H1 (cell line): ENCODE measurements at places on chromosomes 6 and 20. TPM values are rescaled to one million over a fixed set of nuclear protein-coding genes. Genes with fewer than 3 reads are reported as not detected.

HLA-DRB5 gene
- total RNA-seq, result 1.0 and 1.4 TPM in 2 replicates

DNA sequence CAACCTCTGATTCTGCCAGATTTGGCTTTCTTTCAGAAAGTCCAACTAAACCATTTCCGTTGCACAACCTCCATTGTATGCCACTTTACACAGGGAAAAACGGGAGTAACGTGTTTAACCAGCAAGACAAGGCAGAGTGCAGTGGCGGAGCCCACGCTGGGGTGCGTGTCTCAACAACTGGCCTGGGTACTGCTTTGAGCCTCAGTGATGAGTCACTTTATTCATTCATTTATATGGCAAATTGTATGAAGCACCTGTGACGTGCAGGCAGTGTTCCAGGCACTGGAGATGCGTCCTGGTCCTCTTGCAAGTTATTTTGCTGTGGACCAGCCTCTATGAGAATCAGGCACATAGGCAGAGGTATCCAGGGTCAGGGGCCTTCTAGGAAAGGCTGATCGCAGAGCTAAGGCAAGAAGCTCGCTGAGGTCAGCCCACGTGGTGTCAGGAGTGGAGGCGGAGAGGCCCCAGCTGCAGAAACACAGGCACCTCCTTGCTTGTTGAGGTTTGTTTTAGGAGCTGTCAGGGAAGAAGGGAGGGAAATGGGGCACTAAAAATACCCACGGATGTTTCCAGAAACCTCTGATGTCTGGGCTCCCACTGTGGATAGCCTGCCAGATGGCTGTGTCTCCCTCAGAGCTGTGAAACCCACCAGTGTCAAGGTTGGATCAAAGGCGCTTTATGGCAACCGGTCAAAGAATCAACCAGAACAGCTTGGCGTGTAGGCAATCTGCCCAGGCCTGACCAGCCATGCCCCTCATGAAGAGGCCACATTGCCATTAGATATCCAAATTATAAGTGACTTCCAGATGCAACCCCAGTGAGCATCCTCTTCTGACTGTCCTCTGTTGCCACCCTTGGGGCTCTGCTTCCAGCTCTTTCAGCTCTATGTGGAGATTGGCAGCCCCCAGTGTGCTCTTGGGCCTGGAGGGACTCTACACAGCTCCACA, 157.2 kb downstream of the CD83 start:
- no peak for DNase-seq

- no peak for DNase-seq
Observed at GRCh38 chr6:145534989-145535388, 200.3 kb downstream of the EPM2A start.

DNA sequence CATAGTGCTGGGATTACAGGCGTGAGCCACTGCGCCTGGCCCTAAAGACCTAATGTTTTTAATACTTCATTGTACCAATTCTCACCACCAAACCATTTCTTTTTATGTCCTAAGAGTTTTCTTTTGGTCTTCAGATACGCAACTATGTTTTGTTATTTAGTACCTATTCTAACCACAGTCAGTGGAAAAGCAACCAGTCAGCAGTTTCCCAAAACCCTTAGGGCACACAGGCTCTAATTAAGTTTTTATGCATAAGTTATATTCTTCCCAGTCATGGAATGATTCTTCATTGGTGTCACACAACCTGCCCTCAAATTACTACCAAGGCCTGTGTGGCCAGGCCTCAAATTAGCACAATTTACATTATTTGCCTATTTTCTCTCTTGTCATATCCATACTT, 247.7 kb upstream of the KCNQ5 start:
- DNase-seq, result no peak

DEF6 gene
- 4.1 and 4.5 TPM in 2 replicates for total RNA-seq

GRCh38 chr20:17520583-17520982, 10.6 kb downstream of the BFSP1 start:
- no peak for DNase-seq

DNA sequence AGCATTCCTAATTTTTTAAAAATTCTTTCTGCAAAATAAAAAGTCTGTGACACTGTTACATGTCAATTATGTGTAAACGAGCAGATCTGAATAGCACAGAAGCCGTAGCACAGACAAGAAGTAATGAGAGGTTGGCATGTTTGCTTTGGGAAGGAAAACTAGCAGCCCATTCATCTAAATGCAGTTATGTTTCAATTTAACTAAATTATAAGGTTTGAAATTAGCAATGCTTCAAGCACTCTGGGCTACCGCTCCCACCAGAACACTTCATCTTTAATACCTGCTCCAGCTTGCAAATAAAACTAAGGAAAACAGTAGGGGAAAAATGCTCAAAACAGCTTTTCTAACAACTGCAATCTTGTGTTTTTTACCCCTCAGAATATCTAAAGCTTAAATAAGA, 73.9 kb downstream of the PTPRK start:
- no peak for DNase-seq

DNA sequence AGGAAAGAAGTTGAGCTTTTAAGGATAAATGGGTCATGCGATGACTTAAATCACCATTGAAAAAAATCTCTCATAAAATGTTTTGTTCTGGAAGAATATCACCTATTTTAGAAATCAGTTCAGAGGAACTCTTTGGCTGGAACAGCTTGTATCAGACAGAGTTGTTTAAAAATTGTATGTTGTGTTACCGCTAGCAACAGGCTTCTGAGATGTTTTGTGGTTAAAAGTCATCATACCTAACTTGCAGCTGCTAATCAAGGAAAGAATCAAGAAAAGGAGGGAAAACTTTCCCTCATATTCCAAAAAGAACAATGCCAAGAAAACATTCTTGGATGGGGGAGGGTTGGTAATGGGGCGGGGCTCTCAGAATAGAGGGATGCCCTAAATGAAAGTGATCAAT, 220.7 kb upstream of the CITED2 start:
- no peak for DNase-seq

ANGPT4 gene
- total RNA-seq, result 0.06 and 0.07 TPM in 2 replicates

- no peak for DNase-seq
Observed at GRCh38 chr20:13028001-13028400, 19.2 kb downstream of the SPTLC3 start.

GRCh38 chr20:31605902-31606803, 1.1 kb downstream of the ID1 start:
- no peak for DNase-seq

BPIFB1 gene
- not detected in 2 replicates for total RNA-seq

DNA sequence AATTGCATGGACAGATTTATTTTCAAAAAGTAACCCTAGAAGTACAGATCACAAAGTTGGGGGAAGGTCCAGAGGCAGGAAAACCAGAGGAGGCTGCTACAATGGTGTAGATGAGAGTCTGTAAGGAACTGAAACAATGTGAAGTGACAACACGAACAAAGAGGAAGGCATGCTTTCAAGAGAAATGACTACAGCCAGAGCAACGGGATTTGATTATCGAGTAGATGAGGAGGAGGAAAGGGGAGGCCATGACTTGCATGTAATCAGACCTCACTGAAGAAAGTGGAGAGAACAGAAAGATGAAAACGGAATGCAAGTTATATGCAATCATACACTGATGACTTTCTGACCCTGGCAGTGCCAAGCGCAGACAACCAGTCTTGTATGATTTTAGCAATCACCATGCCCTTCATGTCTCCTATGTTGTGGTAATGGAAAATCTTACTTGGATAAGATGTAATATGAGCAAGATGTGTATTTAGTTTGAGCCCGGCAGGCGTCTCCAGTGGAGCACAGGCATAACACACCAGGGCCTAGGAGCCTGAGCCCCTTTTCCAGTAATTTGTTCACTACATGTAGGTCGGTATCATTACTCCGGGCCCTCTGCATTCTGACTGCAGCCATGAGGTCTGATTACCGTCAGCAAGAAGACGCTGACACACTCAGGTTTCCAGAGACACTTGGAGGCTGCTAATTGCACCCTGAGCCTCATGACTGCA, 34.0 kb upstream of the FAM83C start:
- no peak for DNase-seq

DNA sequence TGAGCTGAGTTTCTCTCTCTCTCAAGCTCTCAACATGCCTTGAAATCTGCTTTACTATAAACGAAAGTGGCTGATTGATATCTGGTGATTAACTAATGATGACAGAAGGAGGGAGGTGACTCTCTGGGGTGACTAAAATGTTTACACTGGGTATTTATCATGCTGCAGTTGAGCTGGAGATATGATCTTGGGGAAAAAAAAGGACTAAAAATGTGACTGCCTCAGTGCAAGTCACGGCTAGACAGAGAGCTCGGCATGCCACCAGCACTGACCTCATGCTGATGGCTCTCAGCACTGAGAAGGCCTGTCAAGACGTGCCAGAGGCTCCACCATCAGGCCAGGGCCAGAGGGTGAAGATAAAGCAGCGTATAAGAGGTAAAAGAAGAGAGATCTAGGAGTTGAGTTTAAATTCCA, 103.1 kb upstream of the SPACA1 start:
- no peak for DNase-seq

DNA sequence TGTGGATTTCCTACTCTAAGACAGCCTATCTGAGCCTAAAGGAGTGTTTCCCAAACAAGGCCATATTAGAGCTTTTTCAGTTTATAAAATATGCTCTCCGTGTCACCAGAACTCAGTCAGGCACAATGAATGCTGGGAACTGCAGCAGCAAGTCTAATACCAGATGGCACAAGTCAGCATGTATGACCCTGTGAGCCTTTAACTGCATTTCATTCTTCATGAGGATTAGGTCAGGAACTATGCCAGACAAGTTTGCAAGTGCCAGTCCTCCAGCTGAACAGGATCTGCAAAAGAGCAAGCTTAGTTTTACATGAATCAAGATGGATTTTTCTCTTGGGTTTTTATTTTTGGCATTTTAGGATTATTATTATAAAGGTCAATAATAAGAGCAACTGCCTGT, 66.7 kb upstream of the SAMD5 start:
- DNase-seq, result no peak

DNA sequence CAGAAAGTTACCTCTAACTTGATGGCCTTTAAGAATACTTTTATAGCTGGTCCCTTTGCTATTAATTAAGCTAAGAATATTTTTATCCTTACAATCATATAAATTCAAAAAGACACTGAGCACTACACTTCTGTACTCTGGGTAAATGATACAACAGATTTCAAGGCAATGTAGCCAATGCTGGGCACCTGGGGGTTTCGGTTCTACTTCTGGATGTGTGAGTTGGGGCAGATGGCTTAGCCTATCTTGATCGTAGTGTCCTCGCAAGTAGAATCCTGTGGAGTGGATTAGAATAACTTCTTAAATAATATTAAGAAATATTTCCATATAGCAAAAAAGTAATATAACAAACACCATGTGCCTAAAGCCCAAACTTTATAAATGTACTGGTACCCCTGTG, 96.9 kb upstream of the NT5E start:
- DNase-seq, result no peak

RGS17 gene
- 10.7 and 12.2 TPM in 2 replicates for total RNA-seq
